ENCODE measurements at places on chromosomes 2 and 18.

DNA sequence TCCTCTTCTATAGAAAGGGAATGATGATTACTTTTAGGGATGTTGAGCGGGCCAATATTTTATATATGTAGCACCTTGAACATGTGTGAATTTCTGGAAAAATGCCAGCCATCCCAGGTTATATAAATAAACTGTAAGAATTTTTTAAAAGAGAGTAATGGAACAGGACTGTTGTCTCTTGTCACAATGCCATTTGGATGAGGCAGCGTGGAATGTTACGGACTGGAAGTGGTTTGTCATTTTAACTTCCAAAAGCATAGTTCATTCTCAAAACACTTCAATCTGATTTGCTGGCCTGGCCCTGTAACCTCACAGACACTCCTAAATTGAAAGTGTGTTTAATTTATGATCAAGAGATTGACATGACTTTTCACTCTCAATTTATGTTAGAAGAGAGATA is 70.8 kb downstream of the TPGS2 start:
- DNase-seq: no peak

- DNase-seq: no peak
Observed at GRCh38 chr2:191557841-191558240, 120.1 kb upstream of the NABP1 start.

DNA sequence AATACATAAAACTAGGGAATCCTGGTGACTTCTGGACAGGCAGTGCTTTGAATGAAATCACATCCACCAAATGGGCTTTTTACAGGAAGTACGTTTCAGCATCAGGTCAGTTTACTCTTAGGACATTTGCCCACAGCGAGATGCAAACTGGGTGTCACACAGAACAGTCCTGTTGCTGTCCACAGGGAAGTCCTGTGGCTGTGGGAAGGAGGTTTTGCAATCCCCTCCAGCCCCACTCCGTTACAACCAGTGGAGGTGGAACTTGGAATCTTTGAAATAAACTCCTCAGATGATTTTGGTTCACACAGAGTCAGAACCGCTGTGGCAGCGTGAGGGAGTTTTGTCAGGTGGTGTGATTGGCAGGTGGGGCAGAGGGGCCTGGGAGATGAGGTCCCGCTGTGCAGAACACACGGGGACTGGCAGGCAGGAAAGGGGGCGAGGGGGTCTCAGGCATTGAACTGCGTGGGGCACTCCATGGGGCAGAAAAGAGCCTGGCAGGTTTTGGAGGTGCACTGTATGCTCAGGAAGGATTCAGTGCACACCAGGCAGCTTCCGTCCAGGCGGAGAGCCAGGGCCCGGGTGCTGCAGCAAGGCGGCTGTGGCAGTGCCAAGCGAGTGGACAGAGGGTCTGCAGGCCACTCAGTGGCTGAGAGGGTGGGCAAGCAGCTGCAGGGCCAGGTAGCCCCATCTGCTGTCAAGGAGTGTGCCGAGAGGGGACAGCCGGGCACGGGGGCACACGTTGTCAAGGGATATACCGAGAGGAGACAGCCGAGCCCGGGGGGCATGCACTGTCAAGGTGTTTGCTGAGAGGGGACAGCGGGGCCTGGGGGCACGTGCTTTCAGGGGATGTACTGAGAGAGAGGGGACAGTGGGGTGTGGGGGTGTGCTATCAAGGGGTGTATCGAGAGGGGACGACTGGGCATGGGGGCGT is 148.7 kb downstream of the LDLRAD4 start:
- DNase-seq: no peak

DNA sequence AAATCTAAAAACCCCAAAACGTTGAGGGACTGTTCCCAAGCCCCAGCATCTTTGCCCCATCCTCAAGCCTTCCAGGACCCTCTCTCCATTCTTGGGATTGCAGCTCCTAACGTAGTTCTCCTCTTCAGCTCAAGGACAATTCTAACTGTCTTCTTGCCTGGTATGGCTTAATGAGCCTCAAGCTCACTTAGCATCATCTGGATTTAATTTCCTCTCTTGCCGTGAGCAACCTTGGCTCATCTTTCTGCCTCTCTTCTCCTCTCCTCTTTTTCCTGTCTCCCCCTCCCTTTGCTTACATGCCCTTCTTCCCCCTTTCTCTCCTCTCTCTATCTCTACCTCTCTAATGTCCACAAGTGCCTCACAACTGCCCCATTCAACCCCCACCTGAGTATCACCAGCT is 44.2 kb downstream of the TACR1 start:
- no peak for DNase-seq

DNA sequence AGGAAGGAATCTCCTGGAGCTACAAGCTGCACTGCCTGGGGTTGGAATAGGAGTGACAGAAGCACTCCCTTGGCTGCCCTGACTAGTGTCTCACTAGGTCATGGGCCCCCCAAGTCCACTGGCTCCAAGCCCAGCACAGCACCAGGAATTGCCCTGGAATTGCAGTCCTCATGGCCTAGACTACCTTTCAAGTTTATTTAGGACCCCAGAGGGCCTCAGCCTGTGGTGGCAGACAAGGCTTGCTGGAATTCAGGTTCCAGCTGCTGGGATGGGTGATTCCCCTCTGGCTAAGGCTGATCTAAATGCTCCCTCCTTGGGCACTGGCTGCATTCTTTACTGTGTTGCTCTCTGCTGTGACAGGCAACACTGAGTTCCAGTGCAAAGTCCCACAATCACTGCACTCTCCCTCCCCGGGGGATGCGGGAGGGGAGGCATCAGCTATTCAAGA is 14.0 kb downstream of the STRADB start:
- DNase-seq: no peak

DNA sequence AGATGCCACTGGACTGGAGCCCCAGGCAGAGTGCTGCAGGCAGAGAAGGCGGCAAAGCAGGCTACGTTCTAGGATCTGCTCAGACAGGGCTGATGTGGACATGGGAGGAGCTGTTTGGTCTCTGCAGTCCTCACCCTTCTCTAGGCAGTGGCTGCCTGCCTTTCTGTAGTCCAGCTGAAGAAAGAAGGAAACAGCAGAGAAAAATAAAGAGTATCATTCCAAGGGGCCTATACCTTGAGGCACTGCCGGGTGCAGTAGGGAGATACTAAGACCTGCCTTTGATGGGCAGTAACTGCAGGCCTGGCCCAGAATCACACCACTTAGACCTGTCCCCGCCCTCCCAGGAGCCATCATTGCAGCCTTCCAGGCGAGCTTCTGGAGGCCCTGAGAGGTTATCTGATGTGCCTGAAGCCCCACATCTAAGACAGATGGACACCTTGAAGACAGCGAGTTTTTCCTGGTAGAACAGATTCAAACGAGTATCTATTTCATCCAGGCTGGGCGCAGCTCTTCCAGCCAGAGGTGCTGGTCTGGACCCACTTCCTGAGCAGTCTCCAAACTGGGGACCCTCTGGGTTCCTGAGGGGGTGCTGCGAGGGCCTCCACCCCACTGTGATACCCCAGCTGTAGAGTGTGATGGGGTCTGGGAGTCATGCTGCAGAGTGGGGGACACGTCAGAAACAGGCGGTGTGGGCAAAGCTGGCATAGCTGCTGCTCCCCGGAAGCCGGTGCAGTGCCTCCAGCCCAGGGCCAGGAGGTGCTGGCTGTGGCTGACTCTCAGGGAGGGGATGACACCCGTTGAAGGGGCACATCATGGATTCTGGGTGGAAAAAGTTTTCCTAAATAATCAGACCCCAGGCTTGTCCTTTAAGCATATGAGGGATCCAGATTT is 87.3 kb upstream of the OTOS start:
- no peak for DNase-seq

- DNase-seq: no peak
Observed at GRCh38 chr2:54058449-54058848, 57.0 kb upstream of the ACYP2 start.

DNA sequence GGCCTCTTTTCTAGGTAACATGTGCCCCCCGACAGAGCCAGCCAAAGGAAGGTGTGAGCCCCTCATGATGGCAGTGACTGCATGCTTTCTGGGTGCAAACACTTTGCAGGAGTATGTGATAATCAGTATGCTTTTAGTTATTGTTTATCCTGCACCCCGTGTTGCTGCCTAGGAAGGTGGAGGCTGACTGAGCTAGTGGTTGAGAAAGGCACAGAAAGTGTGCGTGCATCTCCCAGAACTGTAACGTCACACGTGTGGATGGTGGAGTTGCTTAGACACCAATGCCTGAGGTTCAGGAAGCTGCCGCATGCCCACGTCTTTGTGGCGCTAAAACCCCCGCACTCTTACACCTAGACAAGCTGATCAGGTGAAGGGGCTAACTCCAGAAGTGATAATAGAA is 580 bp downstream of the MC2R start:
- no peak for DNase-seq

- DNase-seq: no peak
Observed at GRCh38 chr2:10941383-10941782, 29.6 kb downstream of the KCNF1 start.

GRCh38 chr2:185835974-185836373 is 97.4 kb downstream of the FSIP2 start:
- no peak for DNase-seq

GRCh38 chr2:220001751-220002150 is 374.3 kb downstream of the SLC4A3 start:
- DNase-seq: no peak

GRCh38 chr18:10009321-10010144 is 95.7 kb downstream of the VAPA start:
- no peak for DNase-seq

- no peak for DNase-seq
Observed at GRCh38 chr18:79217979-79218604, 148.9 kb downstream of the ATP9B start.

GRCh38 chr18:10379522-10379921 is 74.9 kb upstream of the APCDD1 start:
- no peak for DNase-seq

GRCh38 chr2:203559641-203560040 is 24.5 kb upstream of the RAPH1 start:
- no peak for DNase-seq

DNA sequence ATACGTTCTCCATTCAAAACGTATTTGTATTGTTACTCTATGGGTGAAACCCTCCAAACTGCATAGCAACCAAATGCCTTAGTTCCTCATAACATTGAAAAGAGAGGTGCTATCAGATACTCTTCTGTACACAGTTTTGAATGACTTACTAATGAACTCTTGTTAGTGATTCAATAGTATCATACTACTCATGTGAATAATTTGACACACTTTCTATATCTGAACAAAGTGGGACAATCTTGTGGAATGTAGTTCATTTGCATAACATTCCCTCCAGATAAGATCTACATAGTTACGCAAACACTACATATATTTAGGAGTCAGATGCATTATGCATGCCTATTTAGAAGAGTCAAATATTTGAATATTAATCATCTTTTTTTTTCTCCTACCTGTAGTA is 232.0 kb upstream of the NRXN1 start:
- DNase-seq: no peak

DNA sequence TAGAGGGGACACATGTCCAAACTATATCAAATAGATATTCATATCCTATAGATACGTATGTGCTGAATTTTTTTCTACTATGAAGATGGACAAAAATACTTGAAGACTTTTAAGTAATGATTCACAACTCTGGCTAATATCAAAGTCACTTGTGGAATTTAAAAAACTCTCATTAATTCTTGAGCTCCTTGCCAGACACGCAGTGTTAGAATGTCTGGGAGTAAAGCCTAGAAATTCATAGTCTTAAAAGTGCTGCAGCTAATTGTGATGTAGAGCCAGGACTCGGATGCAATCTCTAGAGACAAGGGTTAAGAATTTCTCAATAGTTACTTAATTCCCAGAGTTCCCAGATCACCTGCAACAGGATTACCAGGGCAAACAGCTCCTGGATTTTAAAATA is 107.4 kb downstream of the ARL6IP6 start:
- DNase-seq: no peak

DNA sequence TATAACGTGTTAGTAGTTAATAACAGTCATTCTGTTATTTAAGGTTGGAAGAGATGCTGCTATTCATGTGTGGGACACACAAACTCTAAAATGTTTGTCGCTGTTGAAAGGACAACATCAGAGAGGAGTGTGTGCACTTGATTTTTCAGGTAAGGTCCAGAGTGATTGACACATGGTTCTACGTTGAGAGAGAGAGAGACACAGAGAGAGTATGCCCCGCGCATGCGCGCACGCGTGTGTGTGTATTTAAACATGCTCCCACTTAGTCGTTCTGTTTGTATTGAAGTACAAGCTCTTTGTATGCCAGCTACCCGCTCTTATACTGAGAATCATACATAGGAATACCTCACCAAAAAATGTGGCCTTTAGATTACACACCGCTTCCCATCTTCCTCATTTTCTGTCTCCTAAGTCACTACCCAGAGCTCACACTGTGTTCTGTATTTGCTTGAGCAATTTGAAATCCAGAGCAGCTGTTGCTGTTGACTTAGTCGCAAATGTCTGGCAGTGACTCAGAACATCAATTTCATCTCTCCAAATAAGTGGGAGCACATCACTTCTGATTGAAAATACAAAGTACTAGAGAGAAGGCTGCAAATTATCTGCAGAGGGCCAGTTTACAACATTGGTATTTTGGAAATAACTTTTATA is 148.1 kb downstream of the EML6 start:
- no peak for DNase-seq

DNA sequence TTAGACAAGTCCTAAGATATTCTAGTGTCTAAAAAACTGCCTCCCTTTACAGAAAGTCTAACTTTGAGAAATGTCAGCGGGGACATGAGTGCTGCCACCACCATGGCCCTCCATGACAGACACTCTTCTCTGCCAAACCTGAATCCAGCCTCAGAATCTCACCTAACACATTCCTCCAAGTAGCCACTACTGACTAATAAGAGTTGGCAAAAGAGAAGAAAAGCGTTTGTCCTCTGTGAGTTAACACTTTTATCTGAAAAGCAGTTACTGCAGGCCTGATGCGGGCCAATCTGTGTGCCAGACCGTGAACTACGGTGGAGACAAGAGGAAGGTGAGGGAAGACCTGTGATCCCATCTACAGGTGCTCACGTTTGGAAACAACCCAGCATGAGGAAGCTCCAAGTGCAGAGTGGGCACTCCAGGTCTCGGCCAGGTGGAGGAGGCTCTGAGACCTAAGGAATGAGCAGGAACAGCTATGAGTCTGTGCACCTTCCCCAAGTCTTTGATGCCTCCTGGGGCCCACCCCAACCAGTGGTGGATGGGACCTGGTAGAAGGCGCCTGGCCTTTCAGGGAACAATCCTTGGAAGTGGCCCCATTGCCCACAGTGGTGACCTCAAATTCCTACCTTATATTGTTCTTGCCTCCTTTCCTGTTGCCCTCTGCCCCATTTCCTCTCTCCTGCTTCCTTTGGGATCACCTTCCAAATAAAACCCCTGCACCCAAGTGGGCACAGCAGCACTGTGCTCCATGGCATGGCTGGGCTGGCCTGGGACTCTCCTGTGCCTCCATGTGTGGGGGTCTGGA is 91.6 kb downstream of the BIN1 start:
- DNase-seq: no peak

- DNase-seq: no peak
Observed at GRCh38 chr2:20365249-20365817, 14.7 kb upstream of the PUM2 start.

- no peak for DNase-seq
Observed at GRCh38 chr2:172597176-172597842, 41.4 kb downstream of the PDK1 start.

DNA sequence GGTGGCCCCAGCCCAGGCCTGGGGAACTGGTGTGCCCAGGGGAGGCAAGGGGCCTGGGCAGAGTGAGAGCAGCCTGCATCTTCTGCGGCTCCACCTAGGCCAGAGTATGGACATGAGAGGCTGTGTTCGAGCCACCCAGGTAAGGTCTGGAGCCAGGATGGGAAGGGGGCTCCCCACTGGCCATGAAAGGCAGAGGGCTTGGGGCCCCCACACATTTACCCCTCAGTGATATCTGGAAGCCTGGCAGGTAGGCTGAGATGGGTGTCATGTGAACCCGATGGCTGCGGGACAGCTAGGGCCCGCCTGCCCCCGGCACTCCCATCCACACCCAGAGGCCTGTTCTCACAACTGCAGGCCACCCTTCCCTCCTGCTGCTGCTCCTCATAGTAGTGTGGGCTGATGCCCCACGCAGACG is 13.2 kb downstream of the ADRA2B start:
- no peak for DNase-seq
